ENCODE measurements at places on chromosomes 11 and 22.

DNA sequence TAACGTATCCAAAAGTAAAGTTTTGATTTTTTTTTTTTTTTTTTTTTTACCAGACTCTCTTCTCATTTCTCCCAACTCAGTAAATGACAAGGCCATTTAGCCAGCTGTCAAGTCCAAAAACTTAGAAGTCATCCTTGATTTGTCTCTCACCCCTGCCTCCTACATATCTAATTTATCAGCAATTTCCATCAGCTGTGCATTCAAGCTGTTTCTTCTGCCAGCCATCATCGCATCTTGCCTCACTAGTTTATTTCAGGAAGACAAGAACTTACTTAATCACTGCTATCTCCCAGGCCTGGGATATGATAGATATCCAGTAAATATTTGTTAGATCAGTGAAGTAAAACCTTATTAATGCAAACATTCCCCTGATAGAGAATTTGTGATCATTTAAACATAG is 47.6 kb downstream of the SCGB1A1 start:
- no peak for DNase-seq

- no peak for DNase-seq
Measured at GRCh38 chr22:16838073-16838472, 12.9 kb upstream of the XKR3 start.

DNA sequence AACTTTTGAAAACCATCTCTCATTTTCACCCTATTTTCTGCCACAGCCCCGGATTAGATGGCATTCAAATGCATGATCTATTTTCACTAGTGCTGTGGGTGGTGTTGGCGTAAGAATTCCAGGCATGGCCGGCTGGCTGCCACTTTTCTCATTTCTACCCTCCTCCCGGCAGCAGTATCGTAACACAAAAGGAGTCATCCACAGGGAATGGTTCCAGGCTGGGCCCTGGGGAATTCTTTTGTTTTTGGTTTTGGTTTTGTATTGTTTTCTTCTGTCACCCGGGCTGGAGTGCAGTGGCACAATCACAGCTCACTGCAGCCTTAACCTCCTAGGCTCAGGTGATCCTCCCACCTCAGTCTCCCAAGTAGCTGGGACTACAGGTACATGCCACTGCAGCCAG is 13.8 kb downstream of the JAML start:
- DNase-seq: no peak

DNA sequence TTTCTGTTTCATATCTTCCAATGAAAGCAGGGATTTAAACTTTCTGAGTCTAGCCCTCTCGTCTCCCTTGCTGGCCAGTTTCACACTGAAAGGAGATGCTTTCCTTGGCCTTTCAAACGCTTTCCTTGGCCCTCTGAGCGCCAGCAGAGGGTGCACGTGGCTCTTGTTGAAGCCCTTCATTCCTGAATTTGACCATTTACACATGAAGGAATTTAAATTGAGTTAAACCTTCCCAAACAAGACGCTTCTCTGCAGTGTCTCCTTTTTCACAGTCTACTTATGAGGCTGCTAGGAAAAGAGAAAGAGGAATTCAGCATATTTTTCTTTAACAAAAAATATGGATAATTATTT is 21.6 kb downstream of the NNMT start:
- DNase-seq: no peak

DNA sequence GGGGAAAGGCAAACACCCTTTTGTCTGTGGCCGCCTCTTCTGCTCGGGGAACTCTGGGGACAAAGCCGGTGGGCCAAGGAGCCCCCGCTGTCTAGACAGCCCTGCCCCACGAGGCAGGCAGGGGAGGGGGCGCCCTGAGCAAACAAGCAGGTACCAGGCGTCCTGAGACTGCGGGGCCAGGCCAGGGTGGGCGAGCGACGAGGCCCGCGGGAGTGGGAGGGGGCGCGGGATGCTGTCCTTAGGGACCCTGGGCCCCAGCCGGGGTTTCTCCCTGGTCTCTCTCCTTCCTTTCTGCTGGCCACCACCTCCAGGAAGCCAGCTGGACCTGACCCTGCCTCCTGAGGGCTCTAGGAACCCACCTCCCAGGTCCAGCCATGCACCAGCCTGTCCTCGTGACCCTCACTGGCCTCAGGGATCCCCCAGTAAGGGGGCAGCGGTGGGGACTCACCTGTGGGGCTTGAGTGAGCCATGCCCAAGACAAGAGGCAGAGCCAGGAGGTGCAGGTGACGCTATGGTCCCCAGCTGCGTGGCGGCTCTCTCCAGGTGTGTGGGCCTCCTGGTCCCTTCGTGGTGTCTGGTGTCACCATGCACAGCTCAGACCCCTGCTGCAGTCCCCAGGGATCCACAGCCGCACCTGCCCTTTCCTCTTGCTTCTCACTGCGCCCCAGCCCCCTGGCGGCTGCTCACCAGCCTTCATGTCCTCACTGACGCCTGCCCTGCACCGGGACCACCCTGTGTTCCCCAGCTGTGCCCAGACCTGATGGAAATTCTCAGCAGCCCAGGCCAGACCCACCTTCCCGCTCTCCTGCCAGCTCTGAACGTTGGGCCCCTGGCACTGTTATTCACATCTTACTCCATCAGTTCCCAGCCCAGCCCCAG is 26.5 kb upstream of the MUC5AC start:
- DNase-seq: no peak

DNA sequence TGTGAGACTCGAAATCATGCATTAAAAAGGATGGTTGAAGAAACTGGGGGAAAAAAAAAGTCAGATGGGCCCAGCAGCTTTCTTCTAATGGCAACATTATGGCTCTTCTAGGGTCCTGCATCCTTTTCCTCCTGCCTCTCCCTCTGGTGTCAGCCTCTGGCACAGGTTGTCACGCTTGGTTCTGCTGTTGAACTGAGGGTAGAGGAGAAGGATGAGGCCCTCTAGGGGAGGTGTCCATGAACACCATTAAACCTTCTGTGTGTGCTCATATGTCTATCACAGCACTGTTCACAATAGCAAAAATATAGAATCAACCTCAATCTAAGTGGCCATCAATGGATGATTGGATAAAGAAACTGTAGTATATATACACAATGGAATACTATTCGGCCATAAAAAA is 36.0 kb downstream of the BUD13 start:
- DNase-seq: no peak
